Nephron progenitor cell (in vitro differentiated cells): ENCODE measurements at places on chromosomes 16 and 17.

GRCh38 chr17:53406907-53407306, 415.8 kb upstream of the KIF2B start:
- DNase-seq: no peak

DNA sequence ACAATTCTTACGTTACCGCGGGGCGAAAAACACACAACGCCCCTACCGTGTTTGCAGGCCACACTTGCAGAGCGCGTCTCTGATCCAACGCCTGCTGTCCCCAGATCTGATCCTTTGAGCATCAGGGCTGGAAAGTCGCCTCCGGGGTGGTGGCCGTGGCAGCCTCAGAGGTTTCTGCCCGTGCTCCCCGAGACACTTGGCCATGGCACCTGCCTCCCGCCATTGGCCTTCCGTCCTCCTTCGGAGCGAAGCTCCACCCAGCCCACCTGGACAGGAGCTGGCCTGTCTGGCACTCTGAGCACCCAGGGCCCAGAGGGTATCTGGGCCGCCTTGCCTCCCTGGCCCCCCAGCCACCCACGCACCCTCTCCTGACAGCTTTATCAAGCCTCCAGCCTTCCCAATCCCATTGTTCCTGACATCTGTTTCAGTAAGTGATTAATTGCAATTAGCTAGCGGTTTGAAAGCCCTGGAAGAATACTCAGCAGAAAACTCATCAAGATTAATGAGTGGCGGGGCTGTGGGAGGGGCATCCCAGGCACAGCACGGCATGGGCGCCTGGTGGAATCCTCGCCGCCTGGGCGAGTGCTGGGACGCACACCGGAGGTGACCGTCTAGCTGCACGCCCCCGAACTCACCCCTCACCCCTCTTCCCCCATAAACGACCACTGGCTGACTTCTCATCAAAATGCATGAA, 181.5 kb upstream of the GSE1 start:
- peak; percentile 2 for DNase-seq

- no peak for DNase-seq
Measured at GRCh38 chr16:84649511-84649861, 1.2 kb downstream of the KLHL36 start.

DNA sequence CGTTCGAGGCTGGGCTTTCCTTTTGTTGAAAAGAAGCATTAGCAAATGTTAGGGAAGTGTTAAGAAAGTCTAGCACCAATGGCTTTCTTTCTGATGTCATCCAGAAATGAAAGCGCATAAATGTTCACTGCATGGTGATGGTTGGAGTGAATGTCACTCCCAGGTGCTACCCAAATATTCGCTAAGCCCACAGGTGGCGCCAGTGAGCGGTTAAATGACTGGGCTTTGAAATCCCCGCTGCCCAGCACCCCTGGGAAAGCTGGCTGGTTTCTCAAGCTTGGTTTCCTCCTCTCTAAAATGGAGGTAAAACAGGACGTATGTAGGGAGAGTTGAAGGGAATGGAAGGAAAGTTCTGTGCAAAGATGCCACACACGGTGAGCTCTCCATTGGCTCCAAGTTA, 104.4 kb downstream of the IRX5 start:
- peak; percentile 76 for DNase-seq

- no peak for DNase-seq
Measured at GRCh38 chr16:79067600-79067999, 532.9 kb downstream of the MAF start.

GRCh38 chr16:68274441-68274840, 10.1 kb downstream of the SLC7A6 start:
- DNase-seq: no peak

DNA sequence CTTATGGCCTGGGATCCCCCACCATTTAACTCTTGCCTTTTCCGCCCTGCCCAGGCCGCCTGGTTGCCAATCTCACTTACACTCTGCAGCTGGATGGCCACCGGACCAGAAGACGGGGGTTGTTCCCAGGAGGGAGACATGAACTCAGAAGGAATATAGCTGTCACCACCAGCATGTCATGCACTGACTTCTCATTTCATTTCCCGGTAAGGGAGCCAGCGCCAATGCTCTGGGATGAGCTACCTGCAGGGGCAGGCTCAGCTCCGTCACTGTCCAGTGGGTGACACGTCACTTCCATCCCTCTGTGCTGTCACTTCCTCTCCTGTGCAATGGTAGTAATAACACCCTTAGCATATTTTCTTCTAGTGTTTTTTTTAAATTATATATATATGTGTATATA, 26.7 kb downstream of the ITGAL start:
- DNase-seq: no peak

DNA sequence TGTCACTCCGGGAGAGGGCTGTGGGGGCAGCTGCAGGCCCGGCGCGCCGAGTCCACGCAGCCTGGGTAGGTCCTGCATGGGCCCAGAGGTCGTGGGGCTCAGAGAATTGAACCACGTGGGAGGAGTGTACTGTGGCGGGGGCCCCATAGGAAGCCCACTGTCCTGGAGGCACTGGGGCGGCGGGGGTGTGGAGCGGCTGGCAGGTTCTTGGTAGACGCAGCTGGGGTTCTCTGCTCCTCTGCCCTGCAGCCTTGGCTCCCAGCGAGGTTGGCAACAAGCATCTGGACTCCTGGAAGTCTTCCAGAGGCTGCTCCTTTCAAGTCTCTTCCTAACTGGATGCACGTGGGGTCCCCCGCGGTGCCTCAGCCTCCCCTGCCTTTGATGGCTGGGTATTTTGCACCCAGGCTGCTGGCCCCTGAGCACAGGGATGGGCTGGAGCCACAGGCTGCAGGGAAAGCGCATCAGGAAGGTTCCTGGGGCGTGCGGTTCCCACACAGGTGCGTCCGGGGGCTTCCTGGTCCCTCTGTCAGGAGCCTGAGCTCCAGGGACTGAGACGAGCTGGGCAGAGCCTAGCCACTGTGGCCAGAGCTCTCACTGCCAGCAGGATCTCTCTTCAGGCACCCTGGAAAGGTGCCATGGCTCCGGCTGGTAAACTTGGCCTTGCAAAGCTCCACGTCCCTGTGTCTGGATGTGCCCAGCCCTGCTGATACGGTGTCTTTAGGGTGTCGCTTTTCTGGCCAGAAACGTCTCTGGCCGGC, 9.3 kb downstream of the KCTD5 start:
- DNase-seq: no peak

DNA sequence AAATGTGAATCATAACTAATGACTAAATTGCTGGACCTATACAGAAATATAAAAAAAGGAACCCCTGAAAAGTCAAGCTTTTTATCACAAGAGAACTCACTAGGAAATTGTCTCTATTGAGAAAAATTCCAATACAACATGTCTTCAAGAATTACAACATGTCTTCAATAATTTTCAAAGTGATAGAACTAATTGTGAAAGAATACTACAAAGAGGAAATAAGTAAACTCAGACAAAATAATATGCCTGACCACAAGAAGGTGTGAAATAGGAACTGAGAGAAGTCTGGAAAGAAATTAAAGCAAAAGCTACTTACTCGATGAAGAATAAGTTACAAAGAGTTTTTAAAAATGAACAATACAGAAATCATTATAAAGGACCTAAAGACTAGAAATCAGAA, 29.9 kb upstream of the OR1G1 start:
- DNase-seq: no peak

- no peak for DNase-seq
Measured at GRCh38 chr16:4204521-4204920, 37.4 kb downstream of the SRL start.

DNA sequence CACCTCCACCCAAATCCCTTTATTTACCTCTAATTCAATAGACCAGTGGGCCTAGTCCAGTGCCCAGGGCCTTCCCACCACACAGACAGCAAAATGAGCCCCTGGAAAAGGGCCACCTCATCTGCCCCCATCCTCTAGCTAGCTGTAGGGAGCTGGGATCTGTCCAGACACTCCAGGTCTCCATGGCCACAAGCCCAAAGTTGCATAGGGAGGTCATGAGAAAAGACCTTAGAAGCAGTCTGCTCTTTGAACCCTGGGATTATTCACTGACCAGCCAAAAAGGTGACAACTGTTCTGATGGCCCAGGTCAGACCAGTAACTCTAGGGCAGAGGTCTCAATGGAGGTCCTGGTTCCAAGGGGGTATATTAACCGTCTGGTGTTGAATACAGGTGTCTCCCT, 2.0 kb downstream of the CUEDC1 start:
- DNase-seq: no peak

GRCh38 chr16:15610369-15610871, 32.5 kb downstream of the MARF1 start:
- DNase-seq: no peak

DNA sequence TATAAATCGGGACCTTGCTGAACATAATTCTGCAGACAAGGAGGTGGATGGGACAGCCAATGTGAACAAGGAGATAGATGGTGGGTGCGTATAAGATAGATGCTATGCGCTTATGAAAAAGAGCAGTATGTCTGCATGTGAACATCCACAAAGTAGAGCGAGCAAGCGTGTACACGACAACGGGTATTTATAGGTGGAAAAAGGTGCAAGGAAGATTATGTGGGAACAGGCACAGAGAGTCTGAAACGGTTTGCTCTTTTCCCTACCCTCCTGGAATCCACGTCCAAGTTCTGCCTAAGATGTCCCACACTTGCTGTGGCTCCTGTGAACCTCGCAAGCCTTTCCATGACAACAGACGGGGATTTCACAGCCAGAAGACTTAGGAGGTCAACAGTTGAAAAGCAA, 43.0 kb downstream of the SNX11 start:
- no peak for DNase-seq

GRCh38 chr16:72203401-72203800, 31.4 kb upstream of the PMFBP1 start:
- no peak for DNase-seq

DNA sequence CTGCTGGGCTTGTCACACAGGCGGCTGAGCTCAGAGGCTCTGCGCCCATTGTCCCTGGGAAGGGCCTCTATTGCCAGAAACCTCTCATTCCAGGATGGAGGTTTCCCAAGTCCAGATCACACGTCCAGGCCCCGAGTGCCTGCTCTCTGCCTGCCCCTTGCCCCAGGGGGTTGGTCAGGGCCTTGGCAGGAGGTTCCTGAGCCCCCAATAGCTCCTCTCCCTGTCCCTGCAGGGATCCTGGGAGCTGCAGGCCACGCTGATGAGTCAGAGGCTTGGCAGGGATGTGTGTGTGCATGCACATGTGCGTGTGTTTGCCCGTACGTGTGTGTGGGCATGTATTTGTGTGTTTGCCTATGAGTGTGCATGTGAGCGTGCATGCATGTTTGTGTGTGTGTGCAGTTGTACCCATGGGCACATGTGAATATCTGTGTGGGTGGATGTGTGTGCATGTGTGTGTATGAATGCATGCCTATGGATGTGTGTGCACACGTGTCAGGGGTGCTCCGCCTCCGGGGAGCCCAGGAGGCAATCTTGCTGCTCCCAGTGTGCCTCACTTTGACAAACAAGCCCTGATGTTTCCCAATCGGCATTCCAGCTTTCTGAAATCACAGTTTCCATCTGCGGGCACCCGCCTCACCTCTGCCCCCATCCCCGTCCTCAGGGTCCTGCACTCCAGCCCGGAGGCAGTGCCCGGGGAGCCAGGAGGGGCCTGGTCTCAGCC, 98.4 kb upstream of the GSE1 start:
- DNase-seq: no peak

GRCh38 chr17:48642843-48643696, 16.9 kb upstream of the HOXB9 start:
- DNase-seq: no peak

DNA sequence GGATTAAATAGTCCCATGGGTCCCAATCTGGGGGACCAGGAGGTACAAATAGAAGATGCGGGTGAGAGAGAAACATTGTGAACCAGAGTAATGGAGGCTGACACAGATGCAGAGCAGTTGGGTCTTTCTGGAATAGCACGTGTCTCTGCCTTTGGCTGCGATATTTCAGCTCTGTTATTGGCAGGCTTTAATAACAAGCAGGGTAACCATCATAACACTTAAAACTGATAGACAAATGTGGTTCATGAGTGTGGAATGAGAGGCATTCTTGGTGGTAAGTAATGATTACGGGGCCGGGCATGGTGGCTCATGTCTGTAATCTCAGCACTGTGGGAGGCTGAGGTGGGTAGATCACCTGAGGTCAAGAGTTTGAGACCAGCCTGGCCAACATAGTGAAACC, 110.3 kb downstream of the SNX29 start:
- DNase-seq: no peak

GRCh38 chr17:1480747-1481465, 11.6 kb downstream of the MYO1C start:
- DNase-seq: no peak

GRCh38 chr17:67082107-67082506, 37.8 kb downstream of the CACNG1 start:
- DNase-seq: no peak

GRCh38 chr17:75501378-75502071, 13.8 kb downstream of the CASKIN2 start:
- no peak for DNase-seq

DNA sequence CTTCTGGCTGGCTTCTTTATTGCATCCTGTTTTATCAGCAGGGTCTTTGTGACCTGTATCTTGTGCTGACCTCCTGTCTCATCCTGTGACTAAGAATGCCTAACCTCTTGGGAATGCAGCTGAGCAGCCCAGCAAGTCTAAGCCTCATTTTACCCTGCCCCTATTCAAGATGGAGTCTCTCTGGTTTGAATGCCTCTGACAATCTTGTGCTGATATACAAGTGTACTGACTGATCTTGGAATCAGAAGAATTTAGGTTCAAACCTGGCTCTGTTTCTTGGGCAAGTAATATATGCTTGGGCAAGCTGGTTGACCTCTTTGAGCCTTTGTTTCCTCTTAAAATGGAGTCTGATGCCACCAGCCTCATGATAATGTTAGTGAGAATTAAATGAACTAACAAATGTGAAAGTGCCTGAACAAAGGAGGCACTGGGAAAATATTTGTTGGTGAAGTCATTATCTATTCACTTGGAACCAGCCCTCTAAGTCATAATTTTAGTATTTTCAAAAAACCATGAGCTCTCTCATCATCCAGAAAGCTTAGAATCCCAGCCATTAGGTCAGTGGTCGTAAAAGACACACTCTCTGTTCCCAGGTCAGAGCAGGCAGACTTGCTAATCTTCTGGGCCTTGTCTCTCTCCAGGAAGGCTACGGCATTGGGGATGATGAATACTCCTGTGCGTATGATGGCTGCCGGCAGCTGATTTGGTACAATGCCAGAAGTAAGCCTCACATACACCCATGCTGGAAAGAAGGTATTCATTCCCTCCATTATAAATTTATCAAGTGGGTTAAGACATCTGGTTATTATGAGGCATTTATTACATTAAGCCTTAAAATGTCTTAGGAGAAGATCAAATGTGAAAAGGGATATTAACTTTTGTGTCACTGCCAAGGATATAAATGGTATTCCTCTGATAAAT, 18.1 kb upstream of the ARL2BP start:
- DNase-seq: no peak

GRCh38 chr17:838486-838885, 56.3 kb downstream of the MRM3 start:
- DNase-seq: no peak

- DNase-seq: no peak
Measured at GRCh38 chr17:14310101-14310500, 9.2 kb downstream of the HS3ST3B1 start.
